ENCODE measurements at places on chromosomes 4 and X.
A peak's percentile ranks its signal among the peaks of the same experiment; 100 is the strongest.

GRCh38 chr4:159416073-159416472, 313.2 kb downstream of the RAPGEF2 start:
- no peak for DNase-seq

DNA sequence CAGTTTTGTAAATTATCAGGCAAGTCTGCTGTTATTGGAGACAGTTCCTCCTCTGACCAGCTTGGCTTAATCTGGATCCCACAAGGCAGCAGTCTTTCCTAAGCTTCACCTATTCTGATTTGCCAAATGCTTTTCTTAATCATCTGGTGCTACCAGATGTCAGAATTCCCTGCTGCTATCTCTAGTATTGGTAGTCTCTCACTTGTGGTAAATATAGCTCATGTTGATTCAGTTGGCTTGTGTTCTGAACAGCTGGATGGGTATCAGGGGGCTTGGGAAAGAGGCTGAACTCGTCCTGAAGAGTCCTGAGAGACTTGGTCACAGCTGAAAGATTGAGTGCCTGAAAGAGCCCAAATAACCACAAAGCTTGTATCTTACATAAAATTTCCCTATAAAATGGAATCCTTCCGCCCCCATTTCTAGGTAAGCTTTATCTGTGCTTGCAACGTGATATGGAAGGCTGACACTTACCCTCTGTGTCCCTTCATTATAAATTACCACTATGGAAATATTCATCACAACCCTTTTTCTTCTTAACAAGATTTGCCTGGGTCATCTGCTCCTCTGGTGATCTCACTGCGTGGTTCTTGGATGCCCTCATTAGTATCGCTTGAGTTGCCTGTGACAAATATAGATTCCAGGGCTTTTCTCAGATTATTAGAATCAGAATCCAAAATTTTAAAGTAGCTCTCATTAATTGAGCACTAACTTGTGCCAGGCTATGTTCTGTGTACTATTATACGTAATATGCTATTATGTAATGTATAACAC, 104.1 kb upstream of the GPRIN3 start:
- DNase-seq = no peak

GRCh38 chr4:151961456-151961855, 200.6 kb upstream of the GATB start:
- DNase-seq = no peak

- DNase-seq = no peak
These were observed 108.3 kb upstream of the RPS6KA3 start for GRCh38 chrX:20374900-20375438.

GRCh38 chrX:72349190-72349589, 43.5 kb upstream of the CITED1 start:
- DNase-seq = no peak

- DNase-seq = peak; percentile 16
These were observed at the start of gene TLR10 for GRCh38 chr4:38782452-38783108. Gene TLR10, minus strand, starts transcription at chr4:38782990. Its CDS starts 7,400 bp downstream, at chr4:38775590.

GRCh38 chrX:84108584-84108983, 79.4 kb downstream of the RPS6KA6 start:
- no peak for DNase-seq

- no peak for DNase-seq
These were observed 22.5 kb downstream of the LETM1 start for GRCh38 chr4:1833307-1834046.

DNA sequence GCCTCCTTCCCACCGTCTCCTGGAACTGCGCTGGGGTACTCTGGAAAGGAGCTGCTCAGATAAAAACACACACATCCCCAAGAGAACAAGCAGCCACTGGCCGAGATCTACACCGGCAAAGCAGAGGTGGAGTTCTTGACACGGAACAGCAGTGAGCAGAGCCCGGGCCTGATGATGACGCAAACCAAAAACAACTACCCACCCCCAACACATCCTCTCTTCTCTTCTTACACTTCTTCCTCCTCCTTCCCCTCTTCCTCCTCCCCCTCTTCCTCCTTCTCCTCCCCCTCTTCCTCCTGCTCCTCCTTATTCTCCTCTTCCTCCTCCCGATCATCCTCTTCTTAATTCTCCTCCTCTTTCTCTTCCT, 4.6 kb downstream of the PNMA5 start:
- no peak for DNase-seq

DNA sequence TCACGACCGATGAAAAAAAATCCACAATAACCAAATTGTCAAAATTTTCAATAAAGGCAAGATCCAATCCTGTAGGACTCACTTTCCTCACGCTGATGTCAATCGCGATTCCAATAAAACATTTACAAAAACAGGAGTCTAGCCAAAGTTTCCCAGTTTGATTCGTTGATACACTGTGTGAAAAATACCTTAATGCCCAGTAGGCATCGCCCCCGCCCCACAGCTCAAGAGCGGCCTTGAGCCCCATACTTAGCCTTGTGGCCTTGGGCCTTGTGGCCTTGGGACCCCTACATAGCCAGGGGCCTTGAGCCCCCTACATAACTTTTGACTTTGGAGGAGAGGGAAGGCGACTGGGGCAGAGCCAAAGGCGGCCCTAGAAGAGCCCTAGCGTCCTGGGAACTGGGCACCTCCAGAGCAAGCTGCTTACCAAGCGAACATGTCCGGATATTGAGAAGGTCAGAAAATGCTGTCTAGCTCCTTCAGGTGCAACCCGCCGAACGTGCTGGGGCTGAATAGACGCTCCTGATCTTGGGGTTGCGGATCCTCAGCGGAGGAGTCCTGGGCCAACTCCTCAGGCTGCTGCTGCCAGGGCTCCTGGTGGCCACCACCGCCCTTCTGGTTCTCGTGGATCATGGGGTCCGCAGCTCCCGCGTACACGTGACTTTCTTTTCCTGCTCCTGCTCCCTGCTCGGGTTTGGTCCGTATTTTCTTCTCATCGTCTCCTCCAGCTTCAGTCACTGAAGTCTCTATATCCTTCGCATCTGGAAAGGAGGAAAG, 62.9 kb downstream of the RHOXF2B start:
- no peak for DNase-seq

DNA sequence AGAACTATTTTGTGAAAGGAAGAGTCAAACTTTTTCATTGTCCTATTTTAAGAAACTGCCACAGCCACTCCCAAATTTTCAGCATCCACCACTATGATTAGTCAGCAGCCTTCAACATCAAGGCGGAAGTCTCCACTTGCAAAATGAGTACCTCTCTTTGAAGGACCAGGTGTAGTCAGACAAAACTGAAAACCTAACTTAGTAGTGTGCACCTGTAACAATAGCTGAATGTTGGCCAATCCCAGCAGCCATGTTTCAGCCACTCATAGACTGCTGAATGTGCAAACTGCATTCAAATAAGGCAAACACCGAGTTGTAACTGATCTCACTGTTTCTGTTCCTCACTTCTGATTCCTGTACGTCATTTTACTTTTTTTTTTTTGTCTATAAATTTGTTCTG, 341.1 kb downstream of the IL15 start:
- DNase-seq = no peak

GRCh38 chrX:133670383-133670782, 255.1 kb upstream of the GPC4 start:
- DNase-seq = no peak

- no peak for DNase-seq
These were observed 496.5 kb downstream of the RPA4 start for GRCh38 chrX:97380200-97380599.

- no peak for DNase-seq
These were observed 91.2 kb upstream of the XAGE2 start for GRCh38 chrX:52277666-52278065.

GRCh38 chr4:123421227-123421936, 24.8 kb downstream of the SPRY1 start:
- no peak for DNase-seq
